ENCODE measurements at places on chromosomes 6 and 20.

DNA sequence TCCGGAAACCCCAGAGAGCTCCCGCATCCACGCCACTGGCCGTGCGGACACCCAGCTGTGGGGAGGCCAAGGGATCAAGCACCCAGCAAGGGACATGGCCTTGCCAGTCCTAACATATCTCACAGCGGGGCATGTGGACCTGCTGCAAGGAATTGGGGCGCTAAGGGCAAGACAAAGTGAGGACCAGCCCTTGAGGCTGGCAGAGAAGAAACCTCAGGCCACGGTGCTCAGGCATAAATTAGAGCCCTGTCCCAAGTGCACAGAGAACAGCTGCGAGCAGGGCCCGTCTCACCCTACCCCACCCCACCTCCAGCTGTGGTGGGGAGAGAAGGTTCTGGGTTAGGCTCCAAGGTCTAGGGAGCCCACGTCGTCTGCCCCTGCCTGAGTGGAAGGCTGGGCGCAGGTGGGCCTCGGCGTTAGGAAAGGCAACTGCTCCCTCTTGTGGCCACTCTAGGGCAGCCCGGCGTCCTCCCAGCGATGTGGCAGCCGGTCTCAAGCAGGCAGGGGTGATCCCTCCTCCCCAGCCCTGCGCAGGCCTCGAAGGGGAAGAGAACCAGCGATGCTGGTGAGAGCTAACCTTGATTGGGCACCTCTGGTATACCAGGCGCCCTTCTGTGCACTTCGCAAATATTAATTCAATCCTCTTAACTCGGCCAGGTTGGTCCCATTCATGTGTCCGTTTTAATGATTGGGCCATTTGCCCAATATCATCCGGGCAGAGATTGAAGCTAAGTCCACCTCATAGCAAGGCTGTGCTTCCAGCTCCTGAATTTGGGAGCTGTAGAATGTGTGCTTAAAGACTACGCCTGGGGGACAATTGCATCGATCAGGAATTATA is 235.8 kb downstream of the NFATC2 start:
- peak; percentile 96 for DNase-seq

GRCh38 chr6:170165471-170166117 is 125.3 kb downstream of the DLL1 start:
- no peak for DNase-seq

GRCh38 chr6:109096208-109096607 is 901 bp downstream of the CEP57L1 start:
- no peak for DNase-seq

- no peak for DNase-seq
Observed at GRCh38 chr20:61609461-61609860, 357.4 kb downstream of the CDH4 start.

DNA sequence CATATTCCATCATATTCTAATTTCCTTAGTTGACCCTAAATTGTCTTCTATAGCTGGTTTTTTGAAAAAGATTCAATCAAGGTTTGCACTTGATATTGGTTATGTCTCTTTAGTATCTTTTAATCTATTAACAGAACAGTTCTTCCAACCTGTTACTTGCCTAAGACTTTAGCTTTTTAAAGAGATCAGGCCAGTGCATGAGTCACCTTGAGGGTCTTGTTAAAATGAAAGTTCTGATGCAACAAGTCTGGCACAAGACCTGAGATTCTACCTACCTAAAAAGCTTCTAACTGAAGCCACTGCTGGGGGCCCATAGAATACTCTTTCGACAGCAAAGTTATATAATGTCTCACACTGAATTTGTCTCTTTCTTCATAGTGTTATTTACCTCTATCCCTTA is 3.2 kb downstream of the USP45 start:
- DNase-seq = no peak

- DNase-seq = no peak
Observed at GRCh38 chr6:121333196-121333595, 1.1 kb downstream of the TBC1D32 start.

DNA sequence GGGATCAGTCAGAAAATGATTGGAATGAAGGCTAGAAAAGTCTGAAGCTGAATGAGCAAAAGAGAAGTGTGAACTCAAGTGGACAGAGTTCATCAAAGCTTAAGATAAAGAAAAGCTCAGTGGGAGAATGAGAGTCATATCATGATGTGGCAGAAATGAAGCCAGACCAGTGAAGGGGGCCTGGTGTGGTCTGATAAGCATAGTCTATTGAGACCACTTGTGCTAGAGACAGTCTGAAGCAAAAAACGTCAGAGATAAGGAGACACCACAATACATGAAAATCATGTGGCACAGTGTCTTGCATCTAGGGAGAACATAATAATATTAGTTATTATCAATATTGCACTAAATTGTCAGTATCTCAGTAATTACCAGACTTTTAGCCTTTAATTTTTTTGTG is 601.5 kb downstream of the UTRN start:
- no peak for DNase-seq

- DNase-seq = no peak
Observed at GRCh38 chr6:52305948-52306767, 21.6 kb upstream of the MCM3 start.

- DNase-seq = no peak
Observed at GRCh38 chr6:166418691-166419143, 36.0 kb upstream of the MPC1 start.

DNA sequence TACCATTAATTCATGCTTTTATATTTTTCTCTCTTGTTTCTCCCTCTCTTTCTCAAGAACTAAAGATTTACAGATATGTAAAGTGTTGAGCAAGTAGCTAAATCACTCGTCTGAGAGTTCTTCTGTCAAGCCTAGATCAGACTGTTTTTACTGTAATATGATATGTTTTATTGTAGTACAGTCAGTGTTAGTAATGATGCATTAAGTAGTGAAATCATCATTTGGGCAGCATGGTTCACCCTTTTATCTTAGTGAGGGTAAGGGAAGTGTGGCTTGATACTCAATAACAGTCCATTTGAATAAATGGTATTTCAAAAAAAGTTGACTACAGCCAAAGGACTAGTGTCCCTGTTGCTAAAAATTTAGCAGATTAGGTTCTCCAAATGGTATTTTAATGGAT is 9.2 kb downstream of the CYB5R4 start:
- DNase-seq = no peak

DNA sequence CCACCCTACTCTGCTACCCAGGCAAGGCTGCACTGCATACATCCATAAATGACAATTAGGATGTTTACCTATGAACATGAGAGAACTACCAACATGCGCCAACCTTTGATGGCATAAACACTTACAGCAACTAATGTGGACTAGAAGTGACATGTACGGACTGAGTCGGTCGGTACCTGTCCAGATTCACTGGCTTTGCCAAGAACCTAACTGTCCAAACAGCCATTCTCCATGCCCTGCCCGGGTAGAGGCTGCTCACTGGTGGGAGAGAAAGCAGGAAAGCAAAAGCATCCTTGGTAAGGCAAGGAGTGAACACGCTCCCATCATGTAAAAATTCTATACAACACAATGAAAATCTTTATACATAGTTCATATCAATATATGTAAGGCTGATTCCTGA is 30.0 kb downstream of the SYNDIG1 start:
- no peak for DNase-seq

DNA sequence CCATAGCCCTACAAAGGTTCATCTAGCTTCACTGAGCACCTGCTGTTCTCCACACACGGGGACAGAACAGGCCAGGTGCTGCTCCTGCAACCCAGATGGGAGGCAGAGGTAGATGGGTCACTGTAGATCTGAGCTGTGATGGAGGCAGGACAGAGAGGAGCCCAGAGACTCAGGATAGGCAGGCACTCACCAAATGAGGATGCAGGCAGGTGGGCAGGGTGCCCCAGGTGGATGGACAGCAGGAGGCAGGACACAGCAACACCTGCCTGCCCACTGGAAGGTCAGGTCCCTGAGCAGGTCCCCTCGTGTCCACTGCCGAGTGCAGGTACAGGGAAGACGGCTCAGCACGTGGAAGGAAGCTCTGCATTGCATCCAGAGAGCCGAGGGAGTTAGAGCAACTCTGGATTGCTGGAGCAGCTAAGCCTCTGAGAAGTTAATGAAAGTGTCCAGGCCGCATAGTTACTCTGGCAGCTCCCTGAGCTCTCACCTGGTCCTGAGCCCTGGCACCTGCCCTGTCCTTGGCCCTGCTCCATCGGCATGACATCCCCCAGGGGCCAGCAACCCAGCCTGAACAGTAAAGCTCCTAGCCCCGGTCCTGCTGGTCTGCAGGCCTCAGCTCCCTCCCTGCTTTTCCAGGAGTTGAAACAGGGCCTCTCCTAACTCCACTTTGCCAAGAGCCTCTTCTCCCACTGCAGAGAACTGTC is 4.9 kb upstream of the YTHDF1 start:
- DNase-seq = no peak

GRCh38 chr6:37103169-37104039 is 66.5 kb upstream of the PIM1 start:
- DNase-seq = no peak

GRCh38 chr6:307065-307814 is 15.0 kb downstream of the DUSP22 start:
- DNase-seq = no peak

GRCh38 chr20:37204056-37204455 is 24.7 kb upstream of the MROH8 start:
- no peak for DNase-seq

DNA sequence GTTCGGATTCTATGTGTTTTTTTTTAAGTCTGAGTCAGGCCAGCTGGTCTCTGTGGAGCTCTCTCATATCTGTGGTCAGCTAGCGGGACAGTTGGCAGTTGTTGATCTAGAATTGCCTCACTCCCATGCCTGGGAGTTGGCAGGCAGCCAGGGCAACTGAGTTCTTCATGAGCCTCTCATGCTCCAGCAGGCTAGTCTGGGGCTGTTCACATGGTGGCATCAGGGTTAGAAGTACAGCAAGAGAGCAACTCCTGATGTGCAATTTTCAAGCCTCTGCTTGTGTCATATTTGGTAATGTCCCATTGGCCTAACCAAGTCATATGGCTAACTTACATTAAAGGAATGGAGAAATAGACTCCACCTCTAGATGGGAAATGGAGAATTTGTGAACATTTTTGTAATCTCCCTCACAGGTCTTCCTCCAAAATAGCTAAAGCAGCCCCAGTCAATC is 6.7 kb upstream of the IFT52 start:
- no peak for DNase-seq

- DNase-seq = peak; percentile 63
Observed at GRCh38 chr6:99613705-99614429, 7.2 kb downstream of the PRDM13 start.

DNA sequence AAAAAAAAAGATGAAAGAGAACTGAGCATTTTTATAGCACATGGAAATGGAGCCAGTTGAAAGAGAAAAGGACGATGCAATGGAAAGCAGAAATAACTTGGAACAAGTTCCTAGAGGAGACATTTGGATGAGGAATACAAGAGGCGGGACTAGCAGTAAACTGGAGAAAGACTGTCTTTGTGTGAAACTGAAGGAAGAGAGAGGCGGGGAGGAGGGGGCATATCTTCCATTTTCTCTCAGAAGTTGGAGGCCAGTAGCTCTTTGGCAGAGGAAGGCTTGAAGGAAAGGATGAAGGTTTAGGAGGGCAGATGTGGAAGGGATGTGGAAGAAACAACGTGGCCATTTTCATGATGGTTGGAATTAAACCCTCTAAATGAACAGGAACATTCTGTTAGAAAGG is 33.0 kb upstream of the ADGRF1 start:
- DNase-seq = no peak

GRCh38 chr20:51426718-51427650 is 115.5 kb downstream of the NFATC2 start:
- no peak for DNase-seq

- DNase-seq = no peak
Observed at GRCh38 chr6:139091826-139092225, 43.1 kb upstream of the HECA start.

- DNase-seq = no peak
Observed at GRCh38 chr6:4545893-4546292, 230.3 kb upstream of the CDYL start.

- no peak for DNase-seq
Observed at GRCh38 chr20:51732096-51732791, 35.9 kb downstream of the ATP9A start.

DNA sequence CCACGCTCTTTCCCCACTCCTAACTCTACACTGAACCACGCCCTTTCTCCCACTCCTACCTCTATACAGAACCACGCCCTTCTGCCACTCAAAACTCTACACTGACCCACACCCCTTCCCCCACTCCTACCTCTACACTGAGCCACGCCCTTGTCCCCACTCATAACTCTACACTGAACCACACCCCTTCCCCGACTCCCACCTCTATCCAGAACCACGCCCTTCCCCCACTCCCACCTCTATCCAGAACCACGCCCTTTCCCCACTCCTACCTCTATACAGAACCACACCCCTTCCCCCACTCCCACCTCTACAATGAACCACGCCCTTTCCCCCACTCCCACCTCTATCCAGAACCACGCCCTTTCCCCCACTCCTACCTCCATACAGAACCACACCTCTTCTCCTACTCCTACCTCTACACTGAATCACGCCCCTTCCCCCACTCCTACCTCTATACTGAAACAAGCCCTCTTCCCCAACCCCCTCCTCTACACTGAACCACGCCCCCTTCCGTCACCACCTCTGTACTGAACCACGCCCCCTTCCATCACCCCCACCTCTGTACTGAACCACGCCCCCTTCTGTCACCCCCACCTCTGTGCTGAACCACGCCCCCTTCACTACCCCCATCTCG is 10.1 kb downstream of the PXMP4 start:
- DNase-seq = no peak

DNA sequence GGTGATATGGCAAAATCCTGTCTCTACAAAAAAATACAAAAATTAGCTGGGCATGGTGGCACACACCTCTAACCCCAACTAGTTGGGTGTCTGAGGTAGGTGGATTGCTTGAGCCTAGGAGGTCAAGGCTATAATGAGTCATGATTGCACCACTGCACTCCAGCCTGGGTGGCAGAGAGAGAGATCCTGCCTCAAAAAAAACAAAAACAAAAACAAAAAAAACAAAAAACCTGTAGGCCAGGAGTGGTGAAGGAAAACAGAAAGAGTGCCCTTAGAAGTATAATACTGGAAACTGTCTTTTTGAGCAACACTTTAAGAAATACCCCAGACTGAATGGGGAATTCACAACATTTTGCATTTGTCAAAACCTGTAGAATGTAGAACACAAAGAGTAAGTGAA is 85.3 kb downstream of the JARID2 start:
- DNase-seq = no peak

- DNase-seq = no peak
Observed at GRCh38 chr6:78614961-78615360, 252.4 kb upstream of the IRAK1BP1 start.

DNA sequence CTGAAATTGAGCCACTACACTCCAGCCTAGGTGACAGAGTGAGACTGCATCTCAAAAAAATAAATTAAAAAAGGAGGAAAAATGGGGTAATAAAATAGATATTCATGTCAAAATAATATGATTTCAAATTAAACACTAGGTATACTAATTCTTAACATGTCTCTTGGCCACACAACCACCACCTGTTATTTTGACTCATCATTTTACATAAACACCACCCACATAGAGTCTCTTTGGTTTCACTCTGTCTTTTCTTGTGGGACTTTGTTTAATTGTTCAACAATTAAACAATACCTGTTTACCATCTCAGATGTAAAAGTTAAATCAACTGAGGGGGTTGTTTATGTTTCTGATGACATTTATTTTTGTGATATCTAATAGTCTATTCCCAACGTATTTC is 476.8 kb upstream of the ADGRB3 start:
- DNase-seq = no peak

All from ELF-1 (cell line).